T-cell (primary cell): ENCODE measurements at places on chromosomes 1 and 21.

- DNase-seq, result no peak
Observed at GRCh38 chr1:23421753-23422240, 2.8 kb downstream of the TCEA3 start.

- DNase-seq, result no peak
Observed at GRCh38 chr1:185681034-185681633, 53.1 kb upstream of the HMCN1 start.

GRCh38 chr1:101073836-101074235, 48.3 kb upstream of the DPH5 start:
- DNase-seq, result no peak

- DNase-seq, result no peak
Observed at GRCh38 chr1:100213141-100213540, 35.1 kb upstream of the LRRC39 start.

DNA sequence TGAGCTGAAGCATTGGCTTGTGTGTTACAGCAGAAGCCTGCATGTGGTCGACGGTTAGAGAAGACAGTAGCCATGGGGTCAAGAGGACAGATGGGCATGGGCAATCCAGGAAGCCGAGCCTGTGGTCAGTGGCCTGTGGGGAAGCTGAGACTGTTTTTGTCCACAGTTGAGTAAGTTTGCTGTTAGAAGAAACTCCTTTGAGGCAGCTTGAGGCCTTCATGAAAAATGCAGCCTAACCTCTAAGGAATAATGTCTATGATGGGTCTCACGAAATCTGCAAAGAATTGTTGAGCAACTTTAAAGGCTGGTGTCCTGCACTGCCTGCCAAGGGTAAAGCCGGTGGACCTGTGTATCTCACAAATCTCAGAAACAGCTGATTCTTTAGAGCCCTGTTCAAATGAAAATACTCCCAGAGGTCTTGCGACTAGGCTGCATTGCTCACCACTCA, 322.4 kb downstream of the SETD4 start:
- no peak for DNase-seq

- no peak for DNase-seq
Observed at GRCh38 chr1:29121936-29122681, 1.6 kb downstream of the TMEM200B start.

GRCh38 chr1:234396092-234396491, 22.8 kb downstream of the COA6 start:
- DNase-seq, result no peak
